Left renal pelvis (tissue), 4 donors: ENCODE measurements at places on chromosomes 12 and 14.

DNA sequence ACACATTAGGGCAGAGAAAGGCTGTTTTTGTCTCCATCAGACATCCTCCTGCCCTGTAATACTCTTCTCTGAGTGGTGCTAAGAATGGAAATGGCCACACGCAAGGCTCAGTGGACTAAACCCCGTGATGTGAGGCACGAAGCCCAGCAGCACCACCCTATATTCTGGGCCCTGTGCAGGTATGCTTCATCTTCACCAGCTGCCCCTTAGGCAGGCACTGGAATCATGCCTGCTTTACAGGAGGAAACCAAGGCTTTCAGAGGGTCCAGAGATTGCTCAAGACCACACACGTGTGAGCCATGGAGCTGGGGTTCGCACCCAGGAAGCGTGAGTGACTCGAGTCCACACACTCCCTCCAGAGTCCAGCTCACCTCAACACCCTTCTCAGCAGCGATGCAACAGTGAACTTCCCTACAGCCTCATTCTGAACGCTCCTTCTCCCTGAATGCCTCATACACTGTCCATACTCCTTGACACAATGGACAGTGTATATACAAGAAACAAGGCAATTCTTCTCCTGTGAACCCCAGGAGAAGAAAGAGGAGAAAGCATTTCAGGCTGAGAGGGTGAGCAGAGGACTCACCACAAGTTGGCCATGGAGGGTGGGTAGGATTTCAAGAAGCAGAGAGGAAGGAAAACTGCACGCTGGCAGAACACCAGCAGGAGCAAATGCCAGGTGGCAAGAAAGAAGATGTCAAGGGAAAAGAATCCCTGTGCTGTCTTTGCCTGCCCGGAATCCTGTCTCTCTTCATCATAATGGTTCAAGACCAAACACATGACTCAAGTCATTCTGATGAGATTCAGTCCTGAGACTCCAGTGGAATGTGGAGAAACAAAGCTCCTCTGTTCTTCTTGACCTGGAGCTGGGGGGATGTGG lies 39.1 kb downstream of the NT5DC3 start:
- no peak for DNase-seq

DNA sequence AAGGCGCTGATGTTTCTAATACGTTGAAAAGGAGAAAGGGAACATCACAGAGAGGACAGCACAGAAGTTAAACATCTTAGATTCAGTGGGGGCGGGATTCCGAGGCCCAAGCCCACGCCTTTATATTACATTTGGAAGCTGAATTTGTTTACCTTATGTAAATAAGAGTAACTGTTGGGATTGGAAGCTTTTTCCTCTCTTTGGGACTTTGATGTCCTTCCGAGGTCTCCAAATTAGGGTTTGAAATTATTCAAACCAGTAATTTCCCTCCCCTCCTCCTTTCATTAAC lies 6.4 kb downstream of the FOXA1 start:
- no peak for DNase-seq

DNA sequence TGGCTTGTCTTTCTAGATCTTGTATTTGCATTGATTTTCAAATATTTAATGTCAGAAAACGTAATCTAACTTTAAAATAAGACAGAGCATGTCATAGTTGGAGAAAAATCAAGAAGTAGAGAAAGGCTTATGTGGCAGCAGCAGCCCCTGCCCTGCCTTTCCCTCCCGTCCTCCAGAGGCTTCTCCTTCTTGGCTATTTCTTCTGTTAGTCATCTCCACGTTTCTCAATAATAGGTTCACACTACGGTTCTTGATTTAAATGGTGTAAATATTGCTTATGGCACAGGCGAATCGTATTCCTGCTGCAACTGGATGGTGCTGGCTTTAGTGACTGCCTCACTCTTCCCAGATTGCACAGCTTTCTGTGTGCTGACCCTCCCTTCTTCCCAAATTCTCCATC lies 42.8 kb downstream of the SLC8B1 start:
- no peak for DNase-seq

GRCh38 chr12:109539508-109539907 lies 33.8 kb downstream of the MMAB start:
- no peak for DNase-seq

DNA sequence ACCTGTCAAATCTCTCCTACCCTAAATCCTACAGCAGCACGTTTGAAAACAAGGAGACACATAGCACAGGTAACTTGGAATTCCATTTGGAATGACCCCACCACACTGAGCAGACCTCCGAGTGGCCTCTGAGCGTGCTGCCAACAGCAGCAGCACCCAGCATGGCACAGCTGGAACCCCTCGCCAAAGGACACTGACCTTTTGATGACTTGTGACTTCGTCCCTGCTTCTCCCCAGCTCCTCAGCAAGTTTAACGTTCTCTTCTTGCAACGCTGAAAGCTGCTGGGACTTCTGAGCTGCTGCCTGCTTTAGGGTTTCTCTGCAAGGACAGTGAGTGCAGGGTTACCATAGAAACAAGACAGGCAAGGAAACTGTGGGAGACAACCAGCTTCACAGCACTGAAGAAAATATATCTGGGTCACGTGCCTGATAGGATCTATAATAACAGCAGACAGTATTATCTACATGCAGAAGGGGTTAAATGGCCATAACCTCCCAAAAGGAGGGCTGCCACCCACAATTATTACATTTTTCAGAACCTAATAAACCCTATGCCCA lies 43.3 kb upstream of the VPS33A start:
- no peak for DNase-seq

DNA sequence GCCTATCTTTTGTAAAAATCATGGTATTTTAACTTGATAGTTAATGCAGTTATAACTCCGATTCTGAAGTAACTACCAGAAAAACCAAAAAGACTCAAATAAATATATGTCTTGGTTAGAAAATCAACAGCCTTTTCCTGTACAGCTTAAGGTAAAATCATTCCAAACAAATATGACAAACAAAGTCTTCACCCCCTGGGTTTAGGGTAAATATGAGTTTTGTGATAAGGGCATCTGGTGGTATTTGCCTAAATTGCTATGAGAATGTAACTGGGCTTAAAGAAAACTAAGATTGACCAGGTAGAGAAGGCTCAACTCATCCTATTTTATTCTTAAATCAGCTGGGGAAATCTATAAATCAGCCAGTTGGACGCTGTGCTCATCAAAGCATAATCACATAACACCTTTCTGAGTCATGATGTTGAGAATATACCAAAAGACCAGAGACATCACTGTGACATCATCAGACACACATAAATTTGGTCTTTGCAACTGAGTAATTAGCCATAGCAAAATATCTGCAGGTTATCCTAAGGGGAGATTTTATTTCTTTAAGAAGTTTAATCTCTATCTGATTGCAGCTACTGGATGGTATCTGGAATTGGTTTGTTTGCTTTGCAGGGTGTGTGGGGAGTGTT lies 133.9 kb downstream of the STXBP6 start:
- no peak for DNase-seq

DNA sequence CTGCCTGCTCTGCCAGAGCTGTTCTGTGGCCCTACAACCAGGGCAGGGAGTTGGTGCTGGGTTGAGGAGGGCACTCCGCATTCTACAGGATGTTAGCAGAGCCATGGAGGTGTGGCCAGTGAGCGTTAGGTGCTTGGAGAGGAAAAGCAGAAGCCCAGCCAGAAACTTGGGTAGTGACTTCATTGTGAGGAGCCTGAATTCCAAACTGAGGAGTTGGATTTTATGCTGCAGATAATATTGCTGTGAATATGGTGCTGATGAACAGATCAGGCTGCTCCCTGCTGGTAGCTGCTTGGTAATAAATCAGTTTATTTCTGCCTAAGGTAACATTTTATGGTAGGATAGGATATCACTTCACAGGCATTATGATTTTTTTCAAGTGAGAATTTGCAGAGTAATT lies 7.1 kb upstream of the CCDC175 start:
- no peak for DNase-seq

DNA sequence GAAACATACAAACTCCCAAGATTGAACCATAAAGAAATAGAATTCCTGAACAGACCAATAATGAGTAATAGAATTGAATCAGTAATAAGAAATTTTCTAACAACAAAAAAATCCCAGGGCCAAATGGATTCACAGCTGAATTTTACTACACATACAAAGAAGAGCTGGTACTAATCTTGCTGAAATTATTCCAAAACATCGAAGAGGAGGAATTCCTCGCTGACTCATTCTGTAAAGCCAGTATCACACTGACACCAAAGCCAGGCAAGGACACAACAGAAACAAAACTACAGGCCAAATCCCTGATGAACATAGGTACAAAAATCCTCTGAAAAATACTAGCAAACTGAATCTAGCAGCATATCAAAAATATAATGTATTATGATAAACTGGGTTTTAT lies 367.8 kb upstream of the CLEC14A start:
- DNase-seq: no peak

- no peak for DNase-seq
Measured at GRCh38 chr12:32005496-32006125, 46.4 kb downstream of the RESF1 start.

DNA sequence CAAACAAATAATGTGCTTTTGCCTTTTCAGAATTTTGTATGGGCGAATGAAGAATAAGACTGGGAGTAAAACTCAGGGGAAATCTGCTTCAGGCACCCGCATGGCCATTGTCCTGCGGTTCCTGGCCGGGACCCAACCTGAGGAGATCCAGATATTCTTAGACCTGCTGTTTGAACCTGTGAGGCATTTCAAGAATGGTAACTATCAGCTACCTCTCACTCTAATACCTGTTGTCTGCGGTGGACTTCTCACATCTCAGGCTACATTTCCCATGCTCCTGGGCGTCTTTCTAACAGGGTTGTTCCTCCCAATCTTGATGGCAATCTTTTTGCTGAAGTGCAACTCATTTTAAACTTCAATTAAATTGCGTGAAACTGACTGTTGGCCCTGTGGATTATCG lies 47.1 kb downstream of the UTP20 start:
- no peak for DNase-seq
